Activated T-cell treated with anti-CD3 and anti-CD28 coated beads, Interleukin-2, amount 50 U/mL, for 72 hours (primary cell): ENCODE measurements at places on chromosomes 13 and 19. TPM values are rescaled to one million over a fixed set of nuclear protein-coding genes. Genes with fewer than 3 reads are reported as not detected.

DNA sequence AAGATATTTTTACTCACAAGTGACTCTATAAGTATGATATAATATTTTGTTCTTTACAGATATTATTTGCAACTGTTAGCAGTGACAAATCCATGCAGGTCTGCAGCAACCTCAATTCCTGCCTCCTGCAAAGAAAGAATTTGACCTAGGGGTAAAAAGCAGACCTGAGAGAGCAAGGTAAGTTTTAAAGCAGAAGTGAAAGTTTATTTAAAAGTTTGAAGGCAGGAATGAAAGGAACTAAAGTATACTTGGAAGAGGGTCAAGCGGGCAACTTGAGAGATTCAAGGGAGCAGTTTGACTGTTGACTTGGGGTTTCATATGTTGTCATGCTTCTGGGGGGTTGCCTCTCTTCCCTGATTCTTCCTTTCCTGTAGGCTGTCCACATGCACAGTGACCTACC lies 520.1 kb upstream of the PCDH20 start:
- H3K4me3 ChIP-seq, result no peak overlapping the region
- H3K4me1 ChIP-seq, result no peaks in the 10 kb centered on the region
- H3K27ac ChIP-seq, result no peak overlapping the region
- H3K27me3 ChIP-seq, result no peaks in the 10 kb centered on the region

DNA sequence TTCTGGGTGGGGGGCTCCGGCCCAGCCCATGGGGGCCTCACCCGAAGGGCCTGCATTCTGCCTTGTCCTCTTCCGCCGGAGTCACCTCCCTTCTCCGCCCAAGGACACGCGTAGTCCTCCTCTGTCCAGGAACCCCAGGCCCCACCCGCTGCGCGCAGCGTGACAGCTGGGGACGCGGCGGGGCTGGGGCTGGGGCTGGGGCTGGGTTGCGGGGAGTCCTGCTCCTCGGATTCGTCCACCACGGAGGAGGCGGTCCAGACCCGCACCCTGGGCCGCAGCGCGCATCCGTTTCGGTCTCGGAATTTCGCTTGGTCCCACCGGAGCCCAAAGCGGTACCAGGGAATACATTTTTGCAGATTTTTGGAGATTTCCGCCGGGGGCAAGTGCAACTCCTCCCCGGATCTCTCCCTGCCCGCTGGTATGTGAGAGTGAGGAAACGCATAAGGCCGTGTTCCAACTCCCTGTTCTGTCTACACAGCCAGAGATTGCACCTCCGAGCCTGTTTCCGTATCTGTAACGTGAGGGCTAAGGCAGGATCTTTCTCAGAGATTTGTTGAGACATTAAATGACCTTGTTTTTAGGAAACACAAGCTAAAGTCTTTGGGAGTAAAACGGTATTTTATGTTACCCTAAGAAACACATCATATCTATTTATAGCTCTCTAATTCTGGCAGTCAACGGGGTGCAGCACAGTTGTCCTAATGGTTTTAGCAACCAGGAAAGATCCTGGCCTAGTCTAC lies at the start of gene COX7A1:
Gene COX7A1 (minus strand): TSS at position 96 of the 740 bp plus-strand sequence. CDS start 40 bp downstream, at position 56.
- DNase-seq, result no peak
- H3K36me3 ChIP-seq, result peaks cover 2% of the 10 kb centered on the region
- H3K4me1 ChIP-seq, result no peaks in the 10 kb centered on the region
- H3K27me3 ChIP-seq, result no peaks in the 10 kb centered on the region
- H3K27ac ChIP-seq, result no peak within 1 kb of the TSS

GRCh38 chr13:101654883-101655282 lies 202.4 kb downstream of the ITGBL1 start:
- H3K4me3 ChIP-seq, result no peak overlapping the region
- no peaks in the 10 kb centered on the region for H3K36me3 ChIP-seq
- no peaks in the 10 kb centered on the region for H3K27me3 ChIP-seq
- no peak overlapping the region for H3K27ac ChIP-seq
- H3K4me1 ChIP-seq, result no peaks in the 10 kb centered on the region

GRCh38 chr19:10677751-10678150 lies 23.5 kb upstream of the QTRT1 start:
- no peak overlapping the region for H3K27ac ChIP-seq
- peaks cover 9% of the 10 kb centered on the region for H3K36me3 ChIP-seq
- no peak for DNase-seq
- no peaks in the 10 kb centered on the region for H3K27me3 ChIP-seq
- no peaks in the 10 kb centered on the region for H3K4me1 ChIP-seq

DNA sequence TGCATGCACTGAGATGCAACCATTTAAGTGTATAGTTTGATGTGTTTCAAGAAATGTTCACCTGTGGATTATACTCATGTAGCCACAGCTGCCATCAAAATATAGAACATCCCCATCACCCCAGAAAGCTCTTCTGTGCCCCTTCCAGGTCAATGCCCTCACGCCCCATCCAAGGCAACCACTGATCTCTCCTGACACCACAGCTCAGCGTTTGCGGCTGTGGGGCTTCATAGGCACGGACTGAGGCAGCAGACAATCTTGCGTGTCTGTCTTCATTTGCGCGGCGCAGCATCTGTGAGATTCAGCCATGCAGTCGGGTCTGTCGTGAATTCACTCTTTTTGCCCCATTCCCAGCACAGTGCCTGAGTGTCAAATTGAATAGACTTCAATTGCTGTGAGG lies 153.8 kb upstream of the UQCRFS1 start:
- H3K4me3 ChIP-seq, result no peak overlapping the region
- DNase-seq, result no peak
- no peaks in the 10 kb centered on the region for H3K36me3 ChIP-seq
- H3K27me3 ChIP-seq, result peaks cover 32% of the 10 kb centered on the region

ARL11 gene
- total RNA-seq, result 0.65 TPM

LINGO3 gene
- total RNA-seq, result not detected

WDR87 gene
- not detected for total RNA-seq

ZNF699 gene
- 14.0 TPM for total RNA-seq

VSTM2B gene
- not detected for total RNA-seq
